ENCODE measurements at places on chromosomes 1 and 21.

DNA sequence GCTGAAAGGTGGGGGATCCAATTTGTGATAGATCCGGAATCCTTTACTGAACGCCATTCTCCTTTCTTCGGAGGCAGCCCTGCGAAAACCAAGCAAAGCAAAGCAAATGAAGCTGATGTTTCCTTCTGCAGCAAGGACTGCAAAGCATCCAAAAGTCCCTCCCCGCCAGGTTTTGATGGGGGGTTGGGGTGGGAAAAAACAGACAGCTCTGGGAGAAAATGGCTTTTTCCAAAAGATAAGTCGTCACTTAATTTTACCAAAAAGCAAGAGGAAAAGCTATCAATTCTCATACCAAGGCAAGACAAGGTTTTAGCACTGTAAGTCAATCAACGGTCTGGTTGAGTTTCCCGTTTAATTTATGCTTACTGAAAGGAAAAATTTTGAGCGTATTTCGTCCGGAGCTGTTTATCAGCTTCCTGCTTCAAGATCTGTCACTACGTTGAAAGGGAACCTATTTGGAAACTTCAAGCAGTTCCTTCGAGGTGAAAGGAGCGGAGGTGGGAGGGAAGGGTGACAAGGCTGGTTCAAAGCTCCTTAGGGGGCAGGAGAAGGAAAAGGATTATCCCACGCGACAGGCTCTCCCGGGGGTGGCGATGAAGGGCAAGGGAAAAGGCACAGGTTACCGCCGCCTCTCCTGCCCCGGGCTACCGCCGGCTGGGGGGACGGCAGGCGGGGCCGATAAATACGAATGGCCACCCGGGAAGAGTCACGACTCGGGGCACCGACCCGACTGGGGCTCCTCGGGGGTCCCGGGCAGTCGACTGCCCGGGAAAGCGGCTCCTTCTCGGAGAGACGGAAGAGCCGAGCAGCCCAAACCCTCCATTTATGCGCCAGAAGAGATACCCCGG is 750 bp downstream of the SYNJ1 start:
- DNase-seq, result no peak

DNA sequence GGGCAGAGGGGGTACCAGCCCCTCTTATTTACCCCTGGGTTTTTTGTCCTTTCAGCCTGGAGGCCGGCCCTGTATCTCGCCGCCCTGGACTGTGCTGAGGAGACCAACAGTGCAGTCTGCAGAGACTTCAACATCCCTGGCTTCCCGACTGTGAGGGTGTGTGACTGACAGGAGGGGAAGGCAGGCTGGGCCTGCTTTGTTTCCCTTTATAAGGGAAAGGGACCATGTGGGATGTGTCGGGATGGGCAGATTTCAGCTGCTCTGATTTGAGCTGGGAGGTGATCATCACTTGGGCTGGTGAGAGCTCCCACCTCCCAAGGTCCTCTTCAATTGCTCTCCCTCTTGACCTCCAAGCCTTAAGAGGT is 11.7 kb downstream of the QSOX1 start:
- DNase-seq, result no peak

DNA sequence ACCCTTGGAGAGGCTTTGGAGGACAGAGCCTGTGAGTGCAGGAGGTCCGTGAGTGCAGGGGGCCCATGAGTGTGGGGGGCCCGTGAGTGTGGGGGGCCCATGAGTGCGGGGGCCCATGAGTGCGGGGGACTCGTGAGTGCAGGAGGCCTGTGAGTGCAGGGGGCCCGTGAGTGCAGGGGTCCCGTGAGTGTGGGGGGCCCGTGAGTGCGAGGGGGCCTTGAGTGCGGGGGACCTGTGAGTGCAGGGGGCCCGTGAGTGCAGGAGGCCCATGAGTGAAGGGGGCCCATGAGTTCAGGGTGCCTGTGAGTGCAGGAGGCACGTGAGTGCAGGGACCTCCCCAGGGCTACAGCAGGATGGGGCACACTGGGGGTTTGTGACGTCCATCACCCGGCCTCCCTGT is 108.3 kb upstream of the TTC34 start:
- DNase-seq, result no peak

- DNase-seq, result no peak
These were observed 26.0 kb downstream of the CDCA8 start for GRCh38 chr1:37718181-37718900.

DNA sequence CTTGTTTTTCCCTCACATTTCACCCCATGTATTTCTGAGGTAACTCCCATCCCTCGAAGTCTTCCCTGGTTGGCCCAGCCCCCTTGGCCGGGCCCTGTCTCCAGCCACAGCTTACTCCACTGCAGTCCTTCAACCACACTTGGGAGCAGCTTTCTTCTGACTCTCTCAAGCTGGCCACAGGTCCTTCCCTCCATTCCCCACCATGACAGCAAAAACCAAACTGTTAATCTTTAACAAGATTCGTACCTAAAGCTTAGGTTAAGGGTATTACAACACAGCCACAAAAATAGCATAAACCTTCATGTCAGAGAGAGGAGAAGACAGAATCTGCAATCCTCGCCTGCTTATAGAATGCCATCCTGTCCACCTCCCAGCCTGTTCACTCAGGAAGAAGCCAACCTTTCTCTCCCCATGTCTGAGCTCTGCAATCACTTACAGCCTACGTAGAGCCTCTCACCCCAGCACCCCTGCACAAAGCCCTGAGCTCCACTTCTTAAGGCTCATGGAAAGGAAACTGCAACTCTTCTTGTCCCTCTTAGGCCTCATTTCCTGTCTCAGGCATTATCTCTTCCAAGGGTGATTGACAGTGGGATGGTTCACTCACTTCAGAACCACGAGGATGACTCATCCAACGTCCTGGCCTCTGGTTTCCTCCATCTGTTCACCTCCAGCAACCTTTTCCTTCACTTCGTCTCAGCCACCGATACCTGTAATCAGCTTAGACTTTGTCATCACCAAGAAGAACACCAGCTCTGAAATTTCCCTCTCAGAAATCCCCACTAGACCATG is 72.8 kb downstream of the CD2 start:
- DNase-seq, result peak; percentile 43

Data from stimulated activated CD4-positive, alpha-beta T cell treated with anti-CD3 and anti-CD28 coated beads, Interleukin-4, amount 100 ng/mL, for 4 hours (primary cell).